ENCODE measurements at places on chromosomes 2 and 18. TPM values are rescaled to one million over a fixed set of nuclear protein-coding genes. Genes with fewer than 3 reads are reported as not detected.

GRCh38 chr2:71130905-71131244, 441 bp downstream of the MPHOSPH10 start:
- DNase-seq: no peak

- DNase-seq: peak; percentile 55
Measured at GRCh38 chr18:55587418-55588110, 428 bp downstream of the TCF4 start.

GRCh38 chr2:239791526-239792404, 233.4 kb downstream of the NDUFA10 start:
- no peak for DNase-seq

The PSD4 gene
- total RNA-seq: 6.5 TPM

DNA sequence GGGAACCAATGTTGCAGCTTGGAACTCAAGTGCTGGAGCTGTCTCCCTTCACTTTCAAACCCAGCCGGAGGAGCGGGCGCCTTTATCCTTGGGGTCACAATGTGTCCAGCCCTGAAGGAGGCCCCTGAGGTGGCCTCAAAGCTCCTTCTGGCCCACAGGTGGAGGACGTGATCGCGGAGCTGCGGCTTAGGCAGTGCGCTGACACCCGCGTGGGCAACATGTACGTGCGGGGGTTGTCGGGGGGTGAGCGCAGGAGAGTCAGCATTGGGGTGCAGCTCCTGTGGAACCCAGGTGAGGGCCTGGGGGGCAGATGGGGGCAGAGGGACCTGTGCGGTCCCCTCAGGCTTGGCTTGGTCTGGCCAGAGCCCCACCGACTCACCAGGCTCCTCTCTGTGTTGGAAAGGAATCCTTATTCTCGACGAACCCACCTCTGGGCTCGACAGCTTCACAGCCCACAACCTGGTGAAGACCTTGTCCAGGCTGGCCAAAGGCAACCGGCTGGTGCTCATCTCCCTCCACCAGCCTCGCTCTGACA, 13.5 kb downstream of the ABCG8 start:
- no peak for DNase-seq
